D721Med (cell line): ENCODE measurements at places on chromosomes 13 and 19.

DNA sequence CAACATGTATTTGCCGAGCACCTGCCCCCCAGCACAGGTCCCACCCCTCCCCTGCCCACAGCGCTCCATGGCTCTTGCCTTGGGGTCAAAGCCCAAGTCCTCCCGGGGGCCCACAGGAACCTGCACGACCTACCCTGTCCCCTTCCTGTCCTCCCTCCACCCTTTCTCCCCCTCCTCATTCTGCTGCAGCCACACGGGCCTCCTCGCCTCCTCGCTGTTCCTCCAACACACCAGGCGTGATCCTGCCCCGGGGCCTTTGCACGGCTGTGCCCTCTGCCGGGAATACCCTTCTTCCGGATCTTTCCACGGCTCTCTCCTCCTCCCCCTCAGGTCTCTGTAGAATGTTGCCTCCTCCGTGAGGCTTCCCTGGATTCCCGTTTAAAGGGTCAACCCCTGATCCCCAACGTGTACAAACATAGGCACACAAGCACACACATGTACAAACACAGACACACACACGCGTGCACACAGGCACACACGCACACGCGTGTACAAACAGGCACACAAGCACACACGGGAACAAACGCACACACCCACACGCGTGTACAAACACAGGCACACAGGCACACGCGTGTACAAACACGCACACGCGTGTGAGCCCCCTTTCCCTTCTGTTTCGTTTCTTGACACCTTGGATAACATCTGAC lies 2.8 kb downstream of the MADCAM1 start:
- no peak for DNase-seq

GRCh38 chr19:19468424-19469050 lies 46.8 kb downstream of the TSSK6 start:
- no peak for DNase-seq

DNA sequence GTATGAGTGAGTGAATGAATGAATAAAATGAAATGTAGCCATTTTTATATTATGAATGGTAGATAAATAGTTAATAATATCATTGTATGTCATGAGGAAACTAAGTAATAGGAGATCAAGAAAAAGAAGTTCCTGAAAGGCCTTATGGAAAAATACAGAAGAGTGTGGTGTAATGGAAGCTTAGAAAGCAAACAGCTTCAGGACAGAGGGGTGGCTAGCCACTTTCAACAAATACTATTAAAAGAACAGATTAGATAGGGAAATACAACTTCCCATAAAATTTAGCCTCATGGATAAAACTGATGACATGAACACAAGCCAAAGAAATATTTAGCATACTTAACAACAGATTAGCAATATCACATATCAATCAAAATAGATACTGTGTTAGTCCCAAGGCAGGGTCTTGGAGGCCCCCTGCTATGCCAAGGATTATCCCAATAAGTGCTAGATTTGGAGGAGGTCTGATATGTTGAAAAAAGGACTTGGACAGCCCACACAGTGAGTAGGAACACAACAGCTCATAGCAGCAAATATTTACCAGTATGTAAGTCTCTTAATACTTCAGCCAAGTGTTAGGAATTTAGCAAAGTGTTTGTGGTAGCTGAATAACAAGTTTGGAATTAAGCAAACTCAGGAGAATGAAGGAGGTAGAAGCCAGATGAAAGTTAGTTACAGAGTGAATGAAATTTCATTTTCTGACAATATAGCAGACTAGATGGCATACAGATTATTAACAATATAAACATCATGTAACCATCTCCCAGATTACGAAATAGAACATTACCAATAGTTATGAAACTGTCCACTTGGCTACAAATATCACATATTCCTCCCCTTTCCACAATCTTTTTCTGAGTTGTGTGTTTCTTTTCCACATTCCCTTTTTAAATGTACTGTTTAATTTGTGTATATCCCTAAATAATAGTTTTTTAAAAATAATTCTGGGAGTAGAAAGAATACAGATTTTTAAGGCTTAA lies 1632.0 kb downstream of the PCDH9 start:
- DNase-seq, result no peak

- DNase-seq, result no peak
Observed at GRCh38 chr13:101554420-101555125, 102.1 kb downstream of the ITGBL1 start.

GRCh38 chr13:42401376-42401775 lies 129.4 kb downstream of the AKAP11 start:
- no peak for DNase-seq

GRCh38 chr13:43441899-43442499 lies 344.8 kb downstream of the ENOX1 start:
- DNase-seq, result no peak
